ENCODE measurements at places on chromosomes 5 and 9.

DNA sequence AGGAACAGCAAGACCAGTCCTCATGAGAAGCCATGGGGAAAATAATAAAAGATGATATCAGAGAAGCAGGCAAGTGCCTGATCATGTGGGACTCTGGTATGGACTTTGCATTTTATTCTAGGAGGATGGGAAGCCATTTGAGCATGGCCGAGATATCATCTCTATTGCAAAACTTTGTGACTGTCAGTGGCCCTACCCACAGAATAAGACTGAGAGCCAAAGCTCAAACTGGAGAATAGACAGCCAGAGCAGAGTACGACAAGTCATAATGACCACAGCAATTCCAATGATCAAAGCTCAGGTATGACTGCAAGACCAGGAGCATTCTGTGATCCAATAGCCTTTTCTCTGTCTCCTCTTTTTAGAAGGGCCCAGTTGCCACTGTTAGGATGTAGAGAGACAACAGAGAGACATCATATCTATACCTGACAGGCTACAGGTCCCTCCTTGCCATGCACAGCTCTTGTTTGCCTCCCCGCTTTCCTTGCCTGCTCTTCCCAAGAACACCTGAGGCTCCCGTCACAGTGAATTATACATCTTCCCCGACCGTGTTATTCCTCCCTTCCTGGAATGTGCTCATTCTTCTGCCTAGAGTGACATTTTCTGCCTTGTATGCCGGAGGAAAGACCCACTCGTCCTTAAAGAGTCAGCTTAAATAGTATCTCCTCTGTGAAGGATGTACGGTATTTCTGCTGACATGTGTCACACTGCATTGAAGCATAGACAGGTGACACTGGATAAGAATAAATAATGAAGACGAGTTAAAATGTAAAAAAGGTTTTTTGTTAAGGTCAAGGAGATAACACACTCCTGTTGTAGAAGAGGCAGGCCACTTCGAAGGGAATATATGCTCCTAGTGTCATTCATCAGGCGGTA, 248.7 kb upstream of the MAP3K1 start:
- no peak for DNase-seq

GRCh38 chr5:2132497-2132847, 249.7 kb upstream of the IRX4 start:
- no peak for DNase-seq

- no peak for DNase-seq
Measured at GRCh38 chr5:102743900-102744299, 11.2 kb upstream of the PAM start.

DNA sequence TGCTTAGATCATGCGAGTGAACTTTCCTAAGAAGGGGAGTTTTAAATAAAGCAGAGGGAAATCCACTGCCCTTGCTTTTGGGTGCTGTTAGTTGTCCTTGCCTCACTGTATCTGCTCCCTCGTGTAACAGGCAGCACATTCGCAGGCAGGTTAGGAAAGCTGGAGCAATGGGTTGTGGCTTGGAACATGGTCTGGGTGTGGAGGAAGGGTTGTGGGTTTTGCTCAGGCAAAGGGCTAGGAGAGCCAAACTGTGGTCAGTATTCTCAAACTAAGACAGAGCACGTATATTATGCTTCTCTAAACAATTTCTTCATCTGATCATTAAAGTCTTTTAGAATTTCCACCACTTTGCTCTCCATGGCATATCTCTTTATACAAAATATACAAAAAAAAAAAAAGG, 135.7 kb downstream of the FANCC start:
- no peak for DNase-seq

- no peak for DNase-seq
Measured at GRCh38 chr5:147912011-147912410, 5.7 kb upstream of the C5orf46 start.

- no peak for DNase-seq
Measured at GRCh38 chr9:137665697-137666512, 47.1 kb downstream of the EHMT1 start.

DNA sequence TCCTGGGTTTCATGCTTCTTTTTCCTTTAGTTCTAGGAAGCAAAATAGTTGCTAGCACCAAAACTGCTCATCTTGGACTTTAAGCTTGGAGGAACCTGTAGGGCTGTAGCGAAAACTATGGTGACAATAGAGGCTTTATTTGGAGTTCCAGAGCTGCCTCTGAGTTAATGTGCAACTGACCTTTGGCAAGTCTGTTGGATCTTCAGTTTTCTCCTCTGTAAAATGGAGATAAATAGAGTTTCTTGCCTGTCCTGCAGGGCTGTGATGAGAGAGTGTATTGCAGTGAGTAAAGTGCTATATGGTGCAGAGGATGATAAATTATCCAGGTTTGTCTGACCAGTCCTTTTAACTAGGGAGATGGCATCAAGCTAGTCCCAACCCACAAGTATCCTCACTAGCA, 417.0 kb downstream of the MAN2A1 start:
- no peak for DNase-seq

DNA sequence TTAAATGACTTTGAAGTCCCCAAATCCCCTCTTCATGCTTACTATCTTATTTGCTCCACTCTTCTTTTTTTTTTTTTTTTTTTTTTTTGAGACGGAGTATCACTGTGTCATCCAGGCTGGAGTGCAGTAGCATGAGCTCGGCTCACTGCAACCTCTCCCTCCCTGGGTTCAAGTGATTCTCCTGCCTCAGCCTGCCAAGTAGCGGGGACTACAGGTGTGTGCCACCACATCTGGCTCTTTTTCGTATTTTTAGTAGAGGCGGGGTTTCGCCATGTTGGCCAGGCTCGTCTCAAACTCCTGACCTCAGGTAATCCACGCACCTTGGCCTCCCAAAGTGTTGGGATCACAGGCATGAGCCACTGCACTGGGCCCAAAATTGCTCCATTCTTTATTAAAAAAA, 51.0 kb downstream of the ST8SIA4 start:
- no peak for DNase-seq

- no peak for DNase-seq
Measured at GRCh38 chr5:56481428-56482357, 248.6 kb upstream of the ANKRD55 start.

GRCh38 chr9:87675906-87676515, 49.9 kb upstream of the CTSL start:
- DNase-seq: no peak

- DNase-seq: no peak
Measured at GRCh38 chr9:109100543-109101201, 19.1 kb downstream of the TMEM245 start.

GRCh38 chr5:119895066-119895465, 265.7 kb downstream of the FAM170A start:
- no peak for DNase-seq

GRCh38 chr9:106179191-106179590, 484.9 kb downstream of the TMEM38B start:
- DNase-seq: no peak

- no peak for DNase-seq
Measured at GRCh38 chr9:8653111-8653510, 853.5 kb upstream of the DMAC1 start.

GRCh38 chr5:75509956-75510355, 1.5 kb downstream of the CERT1 start:
- no peak for DNase-seq

Data from activated CD4-positive, alpha-beta T cell treated with anti-CD3 and anti-CD28 coated beads for 24 hours (primary cell).